ENCODE measurements at places on chromosomes 7 and 10.

GRCh38 chr7:92797693-92798092, 38.7 kb downstream of the CDK6 start:
- no peak for DNase-seq

DNA sequence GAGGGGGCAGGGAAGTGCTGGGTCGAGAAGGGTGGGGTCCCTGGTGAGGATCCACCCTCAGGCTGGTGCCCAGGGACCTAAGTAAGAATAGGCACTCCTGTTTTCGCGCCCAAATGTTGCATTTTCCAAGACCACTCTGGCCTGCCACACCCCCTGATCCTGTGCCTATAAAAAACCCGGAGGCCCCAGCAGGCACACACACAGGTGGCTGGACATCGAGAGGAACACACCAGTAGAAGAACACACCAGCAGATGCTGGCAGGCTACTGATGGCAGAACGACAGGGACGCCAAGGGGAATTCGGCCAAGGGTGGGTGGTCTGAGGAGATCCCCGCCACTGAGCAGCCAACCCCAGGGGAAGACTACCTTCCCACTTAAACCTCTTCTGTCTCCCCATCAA, 633.9 kb upstream of the POT1 start:
- no peak for DNase-seq

GRCh38 chr7:148507787-148508186, 82.8 kb upstream of the C7orf33 start:
- no peak for DNase-seq

DNA sequence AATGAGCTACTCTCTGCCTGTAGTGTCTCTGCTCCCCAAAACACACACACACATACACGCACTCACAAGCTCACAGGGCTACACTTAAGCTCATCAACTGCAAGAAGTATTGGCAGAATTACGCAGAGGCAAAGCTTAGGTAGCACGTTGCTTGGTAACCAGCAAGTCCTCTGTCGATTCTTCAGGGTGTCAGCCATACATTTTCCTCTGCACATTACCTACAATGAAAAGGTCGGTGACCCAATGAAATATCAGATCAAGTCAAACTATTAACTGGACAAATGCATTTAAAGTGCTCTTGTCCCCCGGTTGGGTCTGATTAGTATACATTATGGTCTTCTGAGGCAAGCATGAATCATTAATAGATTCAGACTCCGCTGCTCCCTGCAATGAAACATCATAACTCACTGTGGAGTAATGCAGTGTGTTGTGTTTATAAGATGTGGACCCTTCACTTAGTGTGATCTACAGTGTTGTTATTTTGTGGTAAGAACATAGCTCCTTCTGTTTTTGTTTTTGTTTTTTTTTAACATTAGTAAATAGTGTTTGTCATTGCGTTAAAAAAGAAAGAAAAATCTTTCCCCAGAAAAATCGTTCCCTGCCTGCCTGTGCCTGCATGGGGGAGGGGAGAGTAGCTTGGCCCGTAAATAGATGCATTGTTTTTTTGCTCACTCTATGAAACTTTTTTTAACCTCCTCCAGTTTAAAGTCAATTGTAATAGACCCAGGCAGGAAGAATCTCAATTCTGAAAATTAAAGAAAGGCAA, 325.5 kb downstream of the SFMBT2 start:
- no peak for DNase-seq

- no peak for DNase-seq
Measured at GRCh38 chr10:83625831-83626360, 513.4 kb upstream of the GHITM start.

GRCh38 chr10:15209827-15210509, 41.5 kb upstream of the NMT2 start:
- peak; percentile 82 for DNase-seq

DNA sequence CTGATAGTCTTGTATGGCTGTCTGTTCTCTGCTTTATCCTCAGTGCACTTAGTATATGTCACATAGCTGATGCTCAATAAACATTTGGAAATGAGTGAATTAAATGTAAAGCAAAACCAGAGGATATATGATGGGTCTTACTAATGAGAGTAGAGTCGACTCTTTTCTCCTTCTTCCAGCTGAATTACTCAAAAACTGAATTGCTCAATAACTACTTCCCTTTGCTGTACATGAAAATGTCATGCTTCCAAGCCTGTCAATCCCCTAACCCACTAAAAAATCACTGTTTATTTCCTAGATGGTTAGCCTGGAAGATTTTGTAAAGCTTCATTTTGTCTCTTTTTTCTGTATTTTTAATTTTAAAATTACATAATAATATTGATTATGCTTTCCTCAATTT, 88.0 kb downstream of the OR13A1 start:
- DNase-seq: no peak

GRCh38 chr10:121536310-121536913, 61.8 kb downstream of the FGFR2 start:
- DNase-seq: no peak

GRCh38 chr10:14423111-14423744, 92.5 kb upstream of the FRMD4A start:
- no peak for DNase-seq

- peak; percentile 74 for DNase-seq
Measured at GRCh38 chr7:150450491-150451001, at the start of gene GIMAP8. GIMAP8 (plus strand) TSS chr7:150450630; CDS start chr7:150466699, 16,069 bp downstream.

- no peak for DNase-seq
Measured at GRCh38 chr10:48340734-48341133, 34.3 kb downstream of the MAPK8 start.

DNA sequence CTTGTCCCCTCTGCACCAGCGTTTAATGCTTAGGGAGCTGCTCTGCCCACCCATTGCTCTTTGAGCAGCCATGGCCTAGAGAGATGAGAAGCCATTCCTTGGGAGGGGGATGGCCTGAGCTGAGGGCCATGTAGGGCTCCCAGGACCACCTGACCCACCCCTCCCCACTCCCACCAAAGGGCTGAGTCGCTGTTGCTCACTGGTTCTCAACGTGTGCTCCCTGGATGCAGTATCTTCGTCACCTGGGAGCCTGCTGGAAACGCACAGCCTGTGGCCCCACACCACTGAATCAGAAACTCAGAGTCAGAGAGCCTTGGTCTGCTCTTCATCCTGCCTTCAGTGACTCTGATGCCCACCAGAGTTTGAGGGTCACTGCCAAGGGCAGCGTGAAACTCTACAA, 37.0 kb downstream of the VWA2 start:
- no peak for DNase-seq

DNA sequence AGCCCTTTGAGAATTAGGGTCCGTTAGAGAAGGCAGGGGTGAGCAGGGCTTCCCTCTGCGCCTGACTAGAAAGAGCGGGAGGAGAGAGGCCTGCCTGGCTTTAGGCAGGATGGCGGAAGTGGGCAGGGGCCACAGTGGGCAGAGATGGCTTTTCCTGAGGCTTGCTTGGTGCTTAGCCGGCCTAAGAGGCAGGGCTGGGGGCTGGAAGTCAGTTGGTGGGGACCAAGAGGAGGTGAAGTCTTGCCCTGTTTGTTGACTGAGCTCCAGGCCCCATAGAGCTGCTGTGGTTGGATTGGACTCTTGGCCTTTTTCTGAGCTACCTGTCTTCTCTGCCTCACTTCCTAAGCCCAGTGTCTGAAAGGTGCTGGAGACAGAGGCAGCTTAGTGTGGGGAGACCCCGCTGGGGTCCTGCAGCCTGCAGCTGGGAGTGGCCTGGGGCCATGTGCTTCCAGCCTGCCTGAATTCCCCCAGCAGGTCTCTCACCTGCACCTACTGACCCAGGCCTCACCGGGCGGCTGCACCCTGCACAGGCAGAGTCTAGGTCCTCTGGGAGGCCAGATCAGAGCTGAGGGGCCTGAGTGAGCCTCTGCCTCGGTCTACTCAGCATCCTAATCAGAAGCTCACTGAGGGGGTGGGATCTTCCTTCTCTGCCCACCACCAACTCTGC, 4.8 kb downstream of the FAM241B start:
- DNase-seq: no peak

GRCh38 chr10:9636216-9636615, 1381.5 kb upstream of the CELF2 start:
- no peak for DNase-seq

GRCh38 chr10:45442662-45443061, 68.6 kb downstream of the ALOX5 start:
- DNase-seq: no peak

DNA sequence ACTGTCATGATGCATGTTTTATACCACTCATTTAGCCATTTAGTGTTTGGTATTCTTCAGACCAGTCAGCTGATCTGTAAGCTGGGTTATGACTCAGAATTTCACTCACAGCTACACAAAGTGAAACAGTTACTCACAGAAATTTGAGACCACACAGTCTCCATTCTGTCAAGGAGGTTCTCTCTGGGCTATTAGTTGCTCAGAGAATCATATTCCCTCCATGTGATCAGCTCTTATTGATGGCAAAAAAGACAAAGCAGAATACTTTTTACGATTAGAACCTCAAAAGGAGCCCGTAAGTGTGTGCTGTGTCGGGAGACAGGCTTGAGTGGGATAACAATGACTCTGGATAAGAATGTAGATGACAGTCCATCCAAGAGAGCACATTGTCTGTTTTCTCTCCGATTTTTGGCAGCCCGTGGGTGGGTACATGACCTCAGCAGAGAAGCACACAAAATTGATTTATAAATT, 277.6 kb upstream of the SORCS1 start:
- no peak for DNase-seq

DNA sequence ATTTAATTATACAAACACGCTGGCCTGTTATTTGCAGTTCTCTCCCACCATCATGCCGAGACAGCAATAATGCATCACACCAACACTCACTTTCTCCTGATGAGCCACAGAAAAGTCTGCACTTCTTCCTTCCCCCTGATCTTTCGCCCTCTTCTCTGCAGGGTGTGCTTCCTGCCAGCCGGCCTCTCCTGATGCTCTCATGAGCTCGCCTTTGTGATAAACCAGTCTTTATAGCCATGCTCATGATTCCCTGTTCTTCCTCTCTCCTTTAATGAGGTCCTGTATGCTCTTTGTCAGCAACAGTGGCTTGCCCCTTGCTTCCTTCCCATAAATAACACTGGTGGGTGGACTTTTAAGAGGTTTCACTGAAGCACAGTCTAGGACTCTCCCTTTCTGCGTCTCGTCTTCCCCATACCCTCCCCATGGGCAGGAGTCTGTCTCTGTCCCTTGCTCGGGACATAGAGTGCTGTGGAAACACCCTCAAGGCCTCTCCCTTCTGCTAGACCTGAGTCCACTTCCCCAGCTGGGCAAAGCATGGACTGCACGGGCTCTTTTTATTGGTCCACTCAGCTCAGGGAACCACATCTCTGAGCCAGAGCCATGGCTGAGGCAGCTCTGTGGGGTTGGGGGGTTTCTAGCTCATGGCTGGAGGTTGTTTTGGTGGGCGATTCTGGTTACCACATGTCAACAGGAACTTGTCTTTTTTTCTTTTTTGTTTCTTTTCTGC, 133.9 kb downstream of the C10orf105 start:
- DNase-seq: no peak

DNA sequence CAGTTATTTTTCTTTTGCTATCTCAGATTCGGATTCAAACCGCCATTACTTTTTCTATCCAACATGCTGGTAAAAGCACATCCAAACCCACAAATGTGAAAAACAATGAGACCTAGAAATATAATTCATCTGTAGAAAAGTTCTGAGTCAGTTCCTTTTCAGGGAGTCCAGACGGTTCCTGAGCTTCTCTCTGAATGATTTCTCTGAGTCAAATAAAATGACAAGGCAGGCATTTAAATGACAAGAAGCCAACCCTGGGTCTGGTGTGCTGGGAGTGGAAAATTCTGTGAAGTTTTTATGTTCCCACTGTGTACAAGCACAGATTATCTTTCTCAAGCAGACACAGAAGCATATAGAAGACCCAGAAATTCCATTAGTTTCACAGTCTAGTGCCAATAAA, 96.3 kb upstream of the ANKRD1 start:
- DNase-seq: no peak

GRCh38 chr10:51698473-51699063, 827 bp downstream of the CSTF2T start:
- DNase-seq: no peak

- DNase-seq: no peak
Measured at GRCh38 chr7:1649751-1650326, 20.2 kb upstream of the ELFN1 start.

DNA sequence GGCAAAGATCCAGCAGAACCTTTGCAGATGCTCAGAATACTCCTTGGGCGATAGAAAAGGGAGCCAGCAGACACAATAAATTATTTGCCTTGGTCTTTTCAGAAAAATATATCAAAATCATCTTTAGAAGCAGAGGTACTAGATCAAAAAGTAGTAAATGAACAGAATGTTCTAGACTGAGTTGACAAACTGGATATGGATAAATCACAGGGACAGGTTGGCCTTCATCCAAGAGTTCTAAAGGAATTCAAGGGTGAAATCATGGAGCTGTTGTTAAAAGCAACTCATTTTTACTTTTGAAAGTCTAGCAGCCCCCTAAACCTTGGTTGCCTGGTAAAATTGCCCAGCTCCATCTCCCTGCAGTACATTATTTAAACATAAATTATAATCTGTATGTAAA, 99.1 kb downstream of the PLCE1 start:
- DNase-seq: no peak

DNA sequence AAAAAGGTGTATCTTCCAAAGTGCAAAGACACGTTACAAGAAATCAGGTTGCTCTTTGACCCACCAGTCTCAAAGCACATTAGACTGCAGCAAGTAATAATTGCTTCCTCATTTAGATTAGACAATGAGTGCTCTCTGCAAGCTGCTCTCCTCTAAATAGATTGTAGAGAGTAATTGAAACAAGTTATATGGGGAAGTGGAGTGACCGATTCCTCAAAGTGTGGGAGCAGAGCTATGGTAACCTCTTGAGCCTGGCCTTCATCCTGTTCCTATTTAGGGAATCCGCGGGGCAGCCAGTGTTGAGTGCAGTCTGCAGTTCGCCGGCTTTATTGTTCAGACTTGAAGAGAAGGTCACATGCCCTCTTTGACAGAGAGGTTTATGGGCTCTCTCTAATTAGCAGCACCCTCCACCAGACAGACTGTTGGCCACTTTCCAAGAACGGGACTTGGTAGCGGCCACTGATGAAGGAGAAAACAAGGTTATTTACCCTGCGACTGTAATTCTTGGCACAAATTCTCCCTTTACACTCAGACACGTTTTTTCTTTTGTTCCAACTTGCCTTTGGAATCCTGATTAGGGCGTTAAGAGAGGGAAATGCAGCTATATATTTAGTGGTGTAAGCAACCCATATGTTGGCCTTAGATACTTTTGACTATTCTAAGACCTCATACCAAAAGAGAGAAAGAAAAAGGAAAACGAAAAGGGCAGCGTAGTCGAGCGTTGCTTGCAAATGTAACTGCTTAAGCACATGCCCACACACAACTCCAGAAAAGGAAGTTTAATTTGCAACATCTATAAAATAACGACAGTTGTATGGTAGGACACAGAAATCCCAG, 107.5 kb downstream of the REEP3 start:
- peak; percentile 16 for DNase-seq

- no peak for DNase-seq
Measured at GRCh38 chr7:94971051-94971867, 63.9 kb downstream of the PPP1R9A start.

GRCh38 chr10:27192284-27192683, 37.1 kb downstream of the MASTL start:
- no peak for DNase-seq

Data from CD4-positive, alpha-beta T cell treated with Interleukin-12 subunit alpha and Interleukin-12 subunit beta, for 1 hour (primary cell).